ENCODE measurements at places on chromosomes 2 and 18. TPM values are rescaled to one million over a fixed set of nuclear protein-coding genes. Genes with fewer than 3 reads are reported as not detected.

DNA sequence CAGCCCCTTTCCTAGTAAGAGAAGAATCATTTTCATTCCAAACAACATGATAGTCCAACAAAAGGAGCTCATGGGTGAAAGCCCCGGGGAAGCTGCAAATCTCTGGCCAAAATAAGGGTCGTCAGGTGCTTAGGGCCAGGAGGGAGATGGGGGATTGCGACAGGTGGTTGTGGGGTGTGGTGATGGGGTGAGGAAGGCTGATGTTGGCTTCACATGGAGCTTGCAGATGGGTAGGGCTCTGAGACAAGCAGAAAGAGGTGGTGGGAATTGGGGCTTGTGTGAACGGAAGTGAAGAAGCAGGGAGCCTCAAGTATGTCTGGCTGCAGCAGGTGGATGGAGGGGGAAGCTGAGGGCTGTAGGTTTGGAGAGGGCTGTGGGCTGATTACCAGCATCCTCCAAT, 126.1 kb downstream of the CLIP4 start:
- no peaks in the 10 kb centered on the region for H3K36me3 ChIP-seq
- DNase-seq, result no peak
- H3K4me1 ChIP-seq, result no peaks in the 10 kb centered on the region
- H3K27ac ChIP-seq, result no peak overlapping the region
- H3K27me3 ChIP-seq, result no peaks in the 10 kb centered on the region

DNA sequence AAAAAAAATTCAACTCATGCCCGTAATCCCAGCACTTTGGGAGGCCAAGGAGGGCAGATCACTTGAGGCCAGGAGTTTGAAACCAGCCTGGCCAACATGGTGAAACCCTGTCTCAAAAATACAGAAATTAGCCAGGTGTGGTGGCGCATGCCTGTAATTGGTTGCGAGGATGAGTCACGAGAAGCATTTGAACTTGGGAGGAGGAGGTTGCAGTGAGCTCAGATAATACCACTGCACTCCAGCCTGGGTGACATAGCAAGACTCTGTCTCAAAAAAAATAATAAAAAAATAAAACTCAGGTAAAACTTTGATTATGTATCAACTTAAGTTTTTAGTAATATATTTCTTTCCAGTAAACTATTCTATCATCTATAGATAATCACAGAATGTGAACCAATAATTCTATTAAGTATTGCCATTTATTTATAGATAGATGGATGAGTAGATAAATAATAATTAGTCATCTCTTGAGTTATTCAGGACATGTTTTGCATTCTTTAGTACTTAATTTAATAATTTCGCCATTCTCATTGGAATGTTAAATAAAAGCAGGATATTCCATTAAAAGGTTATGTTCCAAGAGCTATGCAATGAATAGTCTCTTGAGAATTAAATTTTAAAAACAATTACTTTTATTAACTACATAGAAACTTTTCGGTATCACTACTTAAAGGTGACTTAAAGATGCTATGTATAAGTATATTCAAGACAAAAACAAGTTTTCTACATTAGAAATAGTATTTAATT, 48.7 kb downstream of the WDPCP start:
- no peak for DNase-seq
- no peaks in the 10 kb centered on the region for H3K27me3 ChIP-seq
- H3K36me3 ChIP-seq, result no peaks in the 10 kb centered on the region
- no peak overlapping the region for H3K4me3 ChIP-seq

GRCh38 chr2:191811807-191812602, 34.9 kb downstream of the CAVIN2 start:
- no peak overlapping the region for H3K27ac ChIP-seq
- no peaks in the 10 kb centered on the region for H3K36me3 ChIP-seq
- DNase-seq, result no peak
- H3K4me1 ChIP-seq, result no peaks in the 10 kb centered on the region

GRCh38 chr2:8225798-8226197, 456.1 kb upstream of the ID2 start:
- H3K4me3 ChIP-seq, result no peak overlapping the region
- H3K27me3 ChIP-seq, result no peaks in the 10 kb centered on the region
- no peaks in the 10 kb centered on the region for H3K36me3 ChIP-seq
- DNase-seq, result peak; percentile 50

DNA sequence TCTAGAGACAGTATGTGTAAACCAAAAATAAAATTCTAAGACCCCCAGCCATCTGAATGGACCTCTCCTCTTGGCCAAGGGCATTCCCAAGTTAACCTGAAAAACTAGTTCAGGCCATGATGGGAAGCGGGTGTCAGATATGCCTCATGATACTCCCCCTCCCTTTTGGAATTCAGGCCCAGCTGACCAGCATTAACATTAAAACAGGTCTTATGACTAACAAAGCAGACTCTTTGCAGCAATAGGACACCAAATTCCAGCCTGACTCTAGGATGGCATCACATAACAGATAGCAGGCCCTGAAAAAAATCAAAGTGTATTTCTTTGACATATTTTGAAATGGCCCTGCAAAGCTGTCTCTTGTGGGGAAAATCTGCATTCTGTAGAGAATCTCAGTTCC, 73.3 kb upstream of the L3MBTL4 start:
- H3K36me3 ChIP-seq, result no peaks in the 10 kb centered on the region
- H3K27ac ChIP-seq, result no peak overlapping the region
- H3K27me3 ChIP-seq, result no peaks in the 10 kb centered on the region
- no peak overlapping the region for H3K4me3 ChIP-seq
- DNase-seq, result no peak

DNA sequence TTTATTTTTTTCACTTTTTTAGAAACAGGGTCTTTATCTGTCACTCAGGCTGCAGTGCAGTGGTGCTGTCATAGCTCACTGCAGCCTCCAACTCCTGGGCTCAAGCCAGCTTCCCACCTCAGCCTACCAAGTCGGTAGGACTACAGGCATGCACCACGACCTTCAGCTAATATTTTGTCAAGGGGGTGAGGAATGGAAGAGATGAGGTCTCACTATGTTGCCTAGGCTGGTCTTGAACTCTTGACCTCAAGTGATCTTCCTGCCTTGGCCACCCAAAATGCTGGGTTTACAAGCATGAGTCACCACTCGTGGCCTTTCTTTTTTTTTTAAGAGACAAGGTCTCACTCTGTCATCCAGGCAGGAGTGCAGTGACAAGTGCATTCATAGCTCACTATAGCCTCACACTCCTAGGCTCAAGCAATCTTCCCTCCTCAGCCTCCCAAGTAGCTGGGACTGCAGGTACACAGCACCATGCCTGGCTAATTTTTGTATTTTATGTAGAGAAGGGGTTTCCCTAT, 13.4 kb downstream of the PPP1R7 start:
- no peak overlapping the region for H3K4me3 ChIP-seq
- no peaks in the 10 kb centered on the region for H3K27me3 ChIP-seq
- H3K36me3 ChIP-seq, result peaks cover 85% of the 10 kb centered on the region
- no peak for DNase-seq
- no peak overlapping the region for H3K27ac ChIP-seq

The FOXI3 gene
- total RNA-seq, result not detected

The PAX3 gene
- total RNA-seq, result not detected

The AKAIN1 gene
- not detected for total RNA-seq

The NAT8 gene
- not detected for total RNA-seq

The IL36A gene
- total RNA-seq, result not detected

The LCLAT1 gene
- 32.5 TPM for total RNA-seq
